ENCODE measurements at places on chromosomes 2 and 18. TPM values are rescaled to one million over a fixed set of nuclear protein-coding genes. Genes with fewer than 3 reads are reported as not detected.

DNA sequence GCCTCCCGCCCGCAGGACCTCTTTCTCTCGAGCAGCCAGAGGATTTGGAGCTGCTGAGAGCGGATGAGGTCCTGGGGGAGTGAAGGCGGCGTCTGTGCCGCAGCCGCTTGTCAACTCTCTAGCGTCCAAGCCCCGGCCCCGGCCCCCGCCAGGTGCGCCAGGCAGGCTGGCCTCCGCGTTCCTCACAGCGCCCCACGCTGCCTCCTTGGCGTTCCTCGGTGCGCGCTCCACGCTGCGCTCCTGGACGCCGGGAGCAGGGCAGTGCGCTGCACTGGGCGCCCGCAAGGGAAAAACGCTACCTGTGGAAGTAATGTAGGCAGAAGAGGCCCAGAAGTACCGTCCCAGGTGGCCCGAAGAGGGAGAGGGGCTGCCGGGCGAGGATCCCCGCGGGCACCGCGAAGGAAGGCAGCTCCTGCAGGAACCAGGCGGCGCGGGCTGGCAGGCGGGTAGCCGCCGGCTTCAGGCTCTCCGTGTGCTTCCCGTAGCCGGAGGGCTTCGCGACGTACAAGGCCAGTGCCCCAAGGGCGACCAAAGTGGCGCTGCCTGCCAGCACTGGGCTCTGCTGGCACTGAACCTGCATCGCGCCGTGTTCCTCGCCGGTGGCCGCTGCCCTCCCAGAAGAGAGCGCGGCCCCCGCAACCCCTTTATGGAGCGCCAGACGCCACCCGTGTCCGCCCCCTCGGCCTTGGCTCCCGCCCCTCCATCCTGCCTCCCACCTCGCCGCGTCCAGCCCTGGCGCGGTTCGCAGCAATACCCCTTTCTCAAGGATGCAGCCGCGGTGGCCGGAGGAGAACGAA, at the start of gene SRD5A2:
Gene SRD5A2 (minus strand): TSS at position 618 of the 797 bp plus-strand sequence. CDS start 38 bp downstream, at position 580.
- DNase-seq: no peak

PLEKHB2 gene
- 97.0 TPM for total RNA-seq

GRCh38 chr2:217162533-217162932, 302.7 kb upstream of the TNP1 start:
- DNase-seq: peak; percentile 33

GRCh38 chr18:54790109-54790508, 38.2 kb upstream of the RAB27B start:
- no peak for DNase-seq

GRCh38 chr2:169659320-169659719, 34.9 kb downstream of the CFAP210 start:
- no peak for DNase-seq

STK16 gene
- 14.4 TPM for total RNA-seq

Data from MG63 (cell line).